ENCODE measurements at places on chromosomes 3 and 15.

DNA sequence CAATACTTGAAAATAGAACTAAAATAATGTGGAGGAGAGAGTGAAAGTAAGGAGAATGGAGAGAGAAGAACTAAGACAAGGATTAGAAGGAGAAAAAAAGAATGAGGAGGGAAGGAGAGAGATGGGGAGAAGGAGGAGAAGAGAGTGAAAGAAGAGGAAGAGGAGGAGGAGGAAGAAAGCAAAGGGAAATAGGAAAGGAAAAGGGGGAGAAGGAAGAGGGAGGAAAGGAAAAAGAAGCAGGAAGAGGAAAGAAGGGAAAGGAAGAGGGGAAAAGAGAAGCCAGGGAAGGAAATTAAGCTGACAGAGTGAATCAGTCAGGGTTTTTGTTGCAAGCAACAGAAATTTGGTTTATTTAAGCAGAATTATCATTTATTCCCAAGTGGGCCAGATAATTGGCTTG is 241.7 kb upstream of the P2RY1 start:
- DNase-seq = no peak

- DNase-seq = no peak
Measured at GRCh38 chr3:14658978-14659377, 7.4 kb downstream of the CCDC174 start.

GRCh38 chr15:41594801-41595746 is 36.1 kb downstream of the TYRO3 start:
- DNase-seq = no peak

DNA sequence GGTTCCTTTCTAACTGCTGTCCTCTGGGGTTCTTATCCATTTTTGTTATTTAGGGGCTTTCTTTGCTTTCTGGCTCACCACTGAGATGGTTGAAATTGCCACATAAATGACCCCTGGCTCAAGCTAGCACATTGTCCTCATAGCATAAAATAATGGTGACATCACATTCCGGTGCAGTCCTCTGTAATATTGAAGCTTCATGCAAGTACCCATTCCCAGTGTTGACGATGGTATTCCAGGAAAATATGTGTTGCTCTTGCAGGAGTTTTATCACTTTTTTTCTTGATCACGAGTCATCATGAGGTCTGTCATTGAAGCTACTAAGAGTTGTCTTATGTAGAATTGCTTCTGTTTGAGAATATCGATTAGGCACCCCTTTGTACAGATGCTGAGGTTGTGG is 56.1 kb downstream of the CRTC3 start:
- no peak for DNase-seq

DNA sequence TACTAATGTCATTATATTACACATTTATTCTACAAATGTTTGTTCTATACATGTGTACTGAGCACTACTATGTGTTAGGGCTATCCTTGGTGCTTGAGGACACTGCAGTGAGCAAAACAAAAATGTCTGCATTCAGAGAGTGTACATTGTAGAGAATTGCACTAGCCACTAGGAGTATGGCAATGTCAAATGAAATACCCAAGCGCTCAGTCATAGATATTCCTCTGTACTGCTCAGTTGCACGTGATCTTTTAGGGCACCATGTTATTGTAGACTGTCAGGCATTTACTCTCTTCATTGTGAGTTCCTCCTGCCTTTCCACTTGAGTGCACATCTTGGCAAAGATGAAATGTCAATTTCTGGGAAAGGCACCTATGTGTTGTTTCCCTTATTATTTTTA is 36.8 kb downstream of the FNDC3B start:
- DNase-seq = no peak

DNA sequence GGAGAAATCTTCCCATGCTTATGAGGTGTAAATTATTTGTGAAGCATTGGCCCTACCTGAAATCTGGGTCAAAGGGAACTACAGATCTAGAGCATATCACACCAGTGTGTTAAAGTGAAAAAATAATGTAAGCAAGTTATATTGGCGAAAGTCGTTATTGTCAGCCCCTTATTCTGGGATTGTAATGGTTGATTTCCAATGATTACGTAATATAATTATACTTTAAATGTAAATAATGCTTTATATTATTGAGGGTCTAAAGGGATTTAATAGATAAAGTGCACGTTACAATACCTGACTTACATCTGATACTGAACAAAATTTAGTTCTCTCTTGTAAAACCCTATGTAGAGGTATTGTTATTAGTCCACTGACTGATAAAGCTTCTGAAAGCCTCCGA is 101.2 kb downstream of the NEO1 start:
- DNase-seq = no peak

DNA sequence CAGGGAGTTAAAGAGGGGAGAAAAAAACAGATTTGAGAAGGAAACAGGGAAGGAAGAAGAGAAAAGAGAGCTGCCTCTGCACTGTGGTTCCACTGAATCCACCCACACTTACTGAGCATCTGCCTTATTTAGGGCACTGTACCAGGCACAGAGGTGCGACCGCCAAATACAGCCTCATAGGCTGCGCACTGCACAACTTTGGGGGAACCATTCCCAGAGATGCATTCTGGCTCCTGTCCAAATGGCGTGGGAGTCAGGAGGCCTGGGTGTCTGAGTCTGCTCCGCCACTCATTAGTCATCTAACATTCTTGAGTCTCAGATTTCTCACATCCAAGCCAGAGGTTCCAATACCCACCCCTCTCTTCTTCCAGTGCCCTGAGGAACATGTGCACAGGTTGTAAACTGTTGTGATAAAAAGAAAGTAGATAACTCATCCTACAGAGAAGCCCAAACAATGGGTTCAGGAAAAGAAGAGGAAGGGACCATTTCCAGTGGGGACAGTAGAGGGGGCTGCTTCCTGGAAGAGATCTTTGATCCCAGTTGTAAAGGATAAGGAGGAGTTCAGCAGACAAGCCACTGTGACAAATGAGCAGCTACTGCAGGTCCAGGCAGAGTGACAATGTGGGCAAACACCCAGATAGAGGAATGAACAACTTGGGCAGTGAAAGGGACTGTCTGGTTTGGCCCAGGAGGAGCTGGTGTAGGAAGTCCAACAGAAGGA is 254.6 kb downstream of the UACA start:
- no peak for DNase-seq

GRCh38 chr15:80081390-80081789 is 21.9 kb downstream of the ZFAND6 start:
- no peak for DNase-seq

All from HuH-7.5 (cell line).